Ovary (tissue), 10 donors: ENCODE measurements at places on chromosomes 3 and 15. TPM values are rescaled to one million over a fixed set of nuclear protein-coding genes. Genes with fewer than 3 reads are reported as not detected.

Gene GNL3
- 82.7 TPM for total RNA-seq

Gene DNAH1
- total RNA-seq: 15.7 TPM

Gene GXYLT2
- 86.0 TPM for total RNA-seq

GRCh38 chr3:14949126-14949525 lies 1.7 kb downstream of the NR2C2 start:
- no peak for DNase-seq
